ENCODE measurements at places on chromosomes 12 and 14. TPM values are rescaled to one million over a fixed set of nuclear protein-coding genes. Genes with fewer than 3 reads are reported as not detected.

DNA sequence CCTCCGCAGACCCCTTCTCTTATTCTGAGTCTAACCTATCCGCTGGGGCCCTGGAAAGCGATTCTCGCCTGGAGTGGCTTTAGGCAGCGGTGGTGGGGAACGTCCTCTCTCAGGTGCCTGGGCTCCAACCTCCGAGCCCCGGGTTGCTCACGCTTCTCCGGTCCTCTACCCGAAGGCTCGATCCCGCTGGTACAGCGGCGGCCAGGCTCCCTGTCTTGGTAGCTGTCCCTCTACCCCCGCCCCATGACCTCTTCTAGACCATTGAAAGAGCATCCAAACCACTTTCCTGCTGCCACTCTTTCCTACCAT is 505 bp upstream of the HEBP1 start:
- no peak for DNase-seq

DNA sequence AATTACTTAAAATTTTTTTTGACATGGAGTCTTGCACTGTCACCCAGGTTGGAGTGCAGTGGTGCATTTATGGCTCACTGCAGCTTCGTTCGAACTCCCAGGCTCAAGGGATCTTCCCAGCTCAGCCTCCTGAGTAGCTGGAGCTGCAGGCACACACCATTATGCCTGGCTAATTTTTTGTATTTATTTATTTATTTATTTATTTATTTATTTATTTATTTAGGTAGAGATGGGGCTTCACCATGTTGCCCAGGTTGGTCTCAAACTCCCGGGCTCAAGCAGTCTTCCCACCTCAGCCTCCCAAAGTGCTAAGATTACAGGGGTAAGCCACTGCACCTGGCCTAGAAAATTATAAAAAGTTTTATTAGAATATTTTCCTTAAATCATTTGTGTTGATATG is 73.6 kb downstream of the DACT1 start:
- no peak for DNase-seq

DNA sequence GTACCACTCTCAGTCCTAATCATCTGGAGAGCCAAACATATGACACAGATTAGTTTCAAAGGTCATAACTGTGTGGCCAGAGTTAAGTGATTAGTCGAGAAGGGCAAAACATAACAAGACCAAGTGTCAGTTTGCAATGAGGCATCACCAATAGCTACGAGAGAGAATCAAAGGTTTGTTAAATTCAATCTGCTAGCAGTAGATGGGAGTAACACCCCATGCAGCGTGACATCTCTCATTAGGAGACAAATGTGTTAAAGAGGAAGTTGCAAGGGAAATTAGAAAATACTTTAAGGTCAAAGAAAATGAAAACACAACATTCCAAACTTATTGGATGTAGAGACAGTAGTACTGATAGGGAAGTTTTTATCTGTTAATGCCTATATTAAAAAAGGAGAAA is 135.7 kb upstream of the SYT10 start:
- DNase-seq = no peak

GRCh38 chr12:109716512-109717389 is 3.1 kb downstream of the FAM222A start:
- DNase-seq = no peak

- no peak for DNase-seq
Measured at GRCh38 chr14:59017285-59017965, 171.0 kb upstream of the DAAM1 start.

TEAD4 gene
- total RNA-seq = 1.3 TPM

NRIP2 gene
- 4.5 TPM for total RNA-seq

DNA sequence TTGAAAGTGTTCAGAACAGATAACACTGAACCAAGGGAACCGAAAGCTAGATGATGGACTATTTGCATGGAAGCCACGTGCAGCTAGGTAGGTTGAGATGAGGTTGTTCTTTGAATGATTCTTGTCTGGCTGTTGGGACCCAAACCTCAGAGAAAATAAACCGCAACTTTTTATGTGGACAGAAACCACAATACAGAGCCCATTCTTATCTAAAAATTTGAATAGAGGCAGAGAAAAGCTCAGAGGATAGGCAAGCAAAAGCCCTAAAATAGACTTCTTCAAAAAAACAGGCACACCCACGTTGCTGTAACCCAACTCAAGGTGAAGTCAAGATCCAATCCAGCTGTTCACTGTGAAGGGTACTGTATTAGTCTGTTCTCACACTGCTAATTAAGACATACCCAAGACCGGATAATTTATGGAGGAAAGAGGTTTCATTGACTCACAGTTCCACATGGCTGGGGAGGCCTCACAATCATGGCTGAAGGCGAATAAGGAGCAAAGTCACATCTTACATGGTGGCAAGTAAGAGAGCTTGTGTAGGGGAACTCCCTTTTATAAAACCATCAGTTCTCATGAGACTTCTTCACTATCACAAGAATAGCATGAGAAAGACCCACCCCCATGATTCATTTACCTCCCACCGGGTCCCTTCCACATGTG is 353.8 kb downstream of the AACS start:
- DNase-seq = no peak

FAM90A1 gene
- total RNA-seq = not detected

DNA sequence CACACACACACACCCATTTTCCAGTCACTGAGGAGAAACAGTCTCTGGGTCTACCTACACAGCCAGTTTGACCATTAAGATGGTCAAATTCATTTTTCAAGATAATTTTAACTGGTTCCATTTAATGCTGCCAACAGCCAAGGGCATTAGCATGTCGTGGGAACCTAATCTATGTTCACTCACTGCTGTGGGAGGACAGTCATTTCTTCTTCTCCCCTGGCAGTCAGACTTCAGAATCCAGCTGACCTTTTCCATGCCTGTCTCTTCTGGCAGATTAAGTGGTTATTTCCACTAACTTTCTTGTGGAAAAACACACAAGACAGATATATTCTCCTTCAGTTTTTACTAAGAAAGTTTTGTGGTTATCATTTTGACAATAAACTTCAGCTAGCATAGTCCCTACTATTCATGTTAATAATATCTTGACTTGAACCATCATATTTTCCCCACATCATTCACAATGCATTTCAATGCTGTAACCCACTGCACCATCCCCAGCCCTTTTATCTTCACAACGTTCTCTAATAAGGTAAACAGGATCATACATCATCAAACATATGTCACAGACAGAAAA is 82.2 kb downstream of the DAD1 start:
- DNase-seq = no peak

DNA sequence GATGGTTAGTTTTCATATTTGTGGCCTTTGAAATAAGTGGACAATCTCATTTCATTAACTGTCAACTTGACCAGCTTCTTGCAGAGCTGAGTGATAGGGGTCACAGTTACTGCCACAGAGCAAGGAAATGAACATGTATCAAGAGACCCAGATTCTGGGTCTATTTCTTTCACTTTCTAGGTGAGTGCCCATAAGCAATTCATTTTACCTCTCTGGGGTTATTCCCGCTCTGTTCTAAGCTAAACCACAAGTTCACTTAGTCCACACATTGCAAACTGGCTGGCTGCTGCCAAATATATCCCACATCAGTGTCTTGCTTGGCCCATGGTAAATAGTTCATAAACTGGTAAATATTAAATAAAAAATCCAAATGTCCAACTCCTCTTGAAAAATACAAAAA is 29.9 kb downstream of the GPHB5 start:
- no peak for DNase-seq

BCL2L2 gene
- 25.1 TPM for total RNA-seq

DNA sequence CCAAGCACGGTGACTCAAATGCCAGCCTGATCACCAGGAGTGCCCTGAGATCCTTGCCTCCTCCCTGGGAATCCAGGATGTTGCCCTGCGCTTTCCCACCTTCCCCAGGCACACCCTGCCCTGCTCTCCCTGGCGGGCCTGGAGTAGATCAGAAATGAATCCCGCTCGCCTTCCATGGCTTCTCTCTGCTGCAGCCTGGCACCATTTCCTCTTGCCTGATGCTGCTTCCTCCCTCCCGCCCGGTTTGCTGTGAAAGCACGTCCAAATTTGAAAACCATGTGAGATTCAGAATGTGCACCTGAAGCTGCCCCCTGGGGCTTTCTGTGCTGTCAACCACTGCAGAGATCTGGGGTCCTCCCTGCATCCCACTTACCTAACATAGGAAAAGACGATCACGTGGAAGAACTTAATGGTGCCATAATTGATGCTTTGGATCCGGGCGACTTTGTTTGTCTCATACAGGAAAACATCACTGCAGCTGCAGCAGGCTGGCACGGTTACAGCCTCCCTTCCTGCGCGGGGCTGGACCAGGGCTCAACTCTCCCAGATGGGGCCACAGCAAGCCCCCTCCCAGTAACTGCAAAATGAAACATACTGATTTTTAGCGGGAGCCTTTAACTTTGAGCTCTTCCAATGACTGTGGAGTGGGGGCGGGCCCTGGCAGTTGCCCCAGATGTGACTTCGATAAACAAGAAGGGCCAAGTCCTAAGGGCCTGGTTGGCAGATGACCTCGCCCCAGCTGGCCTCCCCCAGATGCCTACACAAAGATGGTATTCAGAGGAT is 24.9 kb upstream of the C12orf76 start:
- peak; percentile 25 for DNase-seq

DNA sequence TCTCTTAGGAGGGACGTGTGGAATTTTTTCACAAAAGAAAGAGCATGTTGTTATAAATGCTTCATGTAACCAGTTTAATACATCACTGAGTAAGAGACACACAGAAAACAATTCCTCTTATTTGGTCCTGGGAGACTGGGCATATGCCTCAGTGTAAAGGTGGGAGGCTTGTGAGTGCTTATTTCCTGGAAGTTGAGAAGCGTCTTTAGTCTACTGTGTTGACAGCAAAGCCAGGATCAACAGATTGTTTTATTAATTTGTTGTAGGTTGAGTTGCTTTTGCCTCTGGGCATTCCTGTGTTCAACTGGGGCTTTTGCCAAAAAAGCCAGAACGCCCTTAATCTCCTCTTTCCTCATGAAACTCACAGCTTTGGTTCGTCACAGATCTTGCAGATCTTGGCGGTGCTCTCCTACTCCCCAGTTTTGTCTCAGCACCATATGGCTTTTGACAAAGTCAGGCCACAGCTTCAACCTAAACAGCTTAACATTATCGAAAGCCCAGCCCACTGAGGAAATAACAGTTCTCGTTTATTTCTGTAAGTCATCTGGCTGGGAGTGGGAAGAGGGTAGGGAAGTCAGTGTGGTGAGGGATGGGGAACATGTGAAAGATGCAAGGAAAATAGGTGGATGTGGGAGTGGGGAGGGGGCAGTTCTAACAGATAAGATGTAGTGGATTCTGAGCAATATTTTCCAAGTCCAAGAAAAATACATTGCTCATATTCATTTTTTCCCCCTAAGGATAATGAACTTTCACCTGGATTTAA is 227.2 kb downstream of the DACT1 start:
- DNase-seq = no peak

- DNase-seq = peak; percentile 16
Measured at GRCh38 chr12:114166362-114166761, 200.2 kb upstream of the RBM19 start.

SLC39A2 gene
- total RNA-seq = 0.52 TPM

DENR gene
- 13.1 TPM for total RNA-seq

DNA sequence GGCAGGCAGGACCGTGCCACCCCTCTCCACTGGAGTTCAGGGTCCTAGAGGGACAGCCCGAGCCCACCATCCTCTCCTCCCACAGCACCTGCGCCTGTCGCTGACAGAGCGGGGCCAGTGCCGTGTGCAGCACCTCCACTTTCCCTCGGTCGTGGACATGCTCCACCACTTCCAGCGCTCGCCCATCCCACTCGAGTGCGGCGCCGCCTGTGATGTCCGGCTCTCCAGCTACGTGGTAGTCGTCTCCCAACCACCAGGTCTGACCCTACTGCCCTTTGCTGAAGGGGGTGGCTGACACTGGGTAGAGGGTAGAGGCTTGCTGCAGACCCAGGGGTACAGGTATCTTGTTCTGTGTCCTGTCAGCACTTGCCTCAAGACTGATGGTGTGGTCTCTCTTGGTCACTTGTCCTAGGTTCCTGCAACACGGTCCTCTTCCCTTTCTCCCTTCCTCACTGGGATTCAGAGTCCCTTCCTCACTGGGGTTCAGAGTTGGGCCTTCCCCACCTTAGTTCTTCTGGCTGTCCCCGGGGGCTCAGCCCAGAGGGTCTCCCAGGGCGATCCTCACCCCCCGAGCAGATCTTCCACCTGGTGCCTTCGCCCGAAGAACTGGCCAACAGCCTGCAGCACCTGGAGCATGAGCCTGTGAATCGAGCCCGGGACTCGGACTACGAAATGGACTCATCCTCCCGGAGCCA is 42.0 kb downstream of the SH2B3 start:
- DNase-seq = peak; percentile 10

- DNase-seq = no peak
Measured at GRCh38 chr12:77153706-77154105, 88.3 kb upstream of the E2F7 start.

CSRP2 gene
- 32.0 TPM for total RNA-seq

CRIP2 gene
- total RNA-seq = 181 TPM

CDKL1 gene
- total RNA-seq = 28.3 TPM

DNA sequence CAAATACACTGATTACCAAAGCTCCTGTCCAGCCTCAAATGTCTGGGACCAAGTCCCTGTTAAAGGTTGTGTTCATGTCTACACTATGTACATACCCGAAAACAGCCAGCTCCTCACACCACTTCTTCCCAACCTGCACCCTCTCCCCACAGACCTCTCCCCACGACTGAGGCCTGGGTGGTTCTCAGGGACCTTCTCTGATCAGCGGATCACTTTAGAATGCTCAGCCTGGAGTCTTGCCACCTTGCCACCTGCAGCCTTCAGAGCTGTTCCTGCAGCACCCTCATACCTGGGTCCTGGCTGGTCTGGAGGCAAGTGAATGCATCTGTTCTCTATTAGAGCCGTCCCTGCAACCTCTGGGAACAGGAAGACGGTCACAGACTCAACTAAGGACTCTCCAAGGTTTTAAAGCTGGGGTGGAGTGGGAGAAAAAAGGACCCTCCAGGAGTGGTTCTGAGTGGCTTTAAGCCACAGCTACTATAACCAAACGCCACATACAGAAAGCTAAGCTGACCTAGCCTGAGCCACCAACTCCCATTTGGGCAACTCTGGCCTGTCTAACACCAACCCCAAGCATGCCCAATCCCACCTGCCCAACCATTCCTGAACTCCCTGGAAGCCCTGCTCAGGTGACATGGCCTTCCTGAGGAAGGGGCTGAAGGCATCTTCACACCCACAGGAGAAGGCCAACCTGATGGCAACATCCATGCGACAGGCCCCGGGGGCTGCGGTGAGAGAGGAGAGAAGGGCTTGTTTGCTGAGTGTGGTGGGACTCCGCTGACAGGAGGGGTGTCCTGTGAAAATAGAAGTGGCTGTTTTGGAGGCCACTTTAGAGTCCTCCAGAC is 8.6 kb downstream of the KRT2 start:
- no peak for DNase-seq

CEP128 gene
- total RNA-seq = 8.2 TPM

GRCh38 chr14:22870811-22871223 is 723 bp upstream of the LRP10 start:
- DNase-seq = no peak

- peak; percentile 18 for DNase-seq
Measured at GRCh38 chr14:68783408-68784225, 9.2 kb downstream of the ZFP36L1 start.

GRCh38 chr12:76206677-76207072 is 122.2 kb upstream of the NAP1L1 start:
- DNase-seq = no peak

- DNase-seq = no peak
Measured at GRCh38 chr14:55451950-55452349, 11.5 kb upstream of the TBPL2 start.

BDKRB2 gene
- total RNA-seq = 17.6 TPM

- no peak for DNase-seq
Measured at GRCh38 chr12:8849876-8850275, 27.5 kb downstream of the A2ML1 start.

- DNase-seq = no peak
Measured at GRCh38 chr12:74339211-74339610, 198.4 kb upstream of the ATXN7L3B start.
